GM13977 (cell line): ENCODE measurements at places on chromosomes 12 and 14.

DNA sequence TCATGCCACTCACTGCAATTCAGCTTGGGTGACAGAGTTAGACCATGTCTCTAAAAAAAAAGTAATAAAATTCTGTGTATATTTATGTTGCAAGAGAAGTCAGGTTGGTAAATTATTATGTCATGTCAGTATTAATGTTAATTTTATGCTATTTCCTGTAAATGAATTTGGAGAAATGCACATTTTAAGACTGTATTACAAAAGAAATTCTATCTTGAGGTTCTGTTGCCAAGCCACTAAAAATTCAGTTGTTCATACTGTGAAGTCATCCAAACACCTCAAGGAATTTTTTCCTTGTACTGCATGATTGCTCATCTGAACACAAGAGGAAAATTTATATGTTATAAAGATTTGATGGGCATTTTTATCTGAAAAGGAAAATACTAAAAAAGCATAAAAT lies 23.3 kb upstream of the HMGA2 start:
- no peak for DNase-seq

DNA sequence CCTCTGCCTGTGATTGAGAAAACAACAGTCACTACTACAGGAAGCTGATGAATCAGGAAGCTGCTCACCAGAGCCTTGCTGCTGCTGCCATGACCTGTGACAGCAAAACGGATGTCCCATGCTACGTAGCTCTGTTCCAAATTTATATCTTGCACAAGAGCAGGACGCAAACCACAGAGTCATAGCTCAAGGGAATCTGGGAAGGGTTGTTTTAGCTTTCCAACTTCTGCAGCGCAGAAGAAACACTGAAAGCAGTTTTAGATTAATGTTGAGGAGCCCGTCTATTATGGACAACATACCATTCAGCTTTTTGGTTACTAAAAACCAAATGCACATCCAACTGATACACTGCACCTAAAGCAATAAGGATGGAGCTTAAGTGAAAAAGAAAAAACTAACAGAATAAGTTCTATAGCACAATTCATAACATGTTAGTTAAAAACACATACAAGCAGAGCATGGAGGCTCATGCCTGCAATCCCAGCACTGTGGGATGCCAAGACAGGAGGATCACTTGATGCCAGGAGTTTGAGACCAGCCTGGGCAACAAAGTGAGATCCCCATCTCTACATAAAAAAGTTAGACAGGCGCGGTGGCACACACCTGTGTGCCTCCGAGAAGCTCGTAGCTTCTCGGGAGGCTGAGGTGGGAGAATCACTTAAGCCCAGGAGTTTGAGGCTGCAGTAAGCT lies 1.7 kb upstream of the ANKRD33 start:
- no peak for DNase-seq

DNA sequence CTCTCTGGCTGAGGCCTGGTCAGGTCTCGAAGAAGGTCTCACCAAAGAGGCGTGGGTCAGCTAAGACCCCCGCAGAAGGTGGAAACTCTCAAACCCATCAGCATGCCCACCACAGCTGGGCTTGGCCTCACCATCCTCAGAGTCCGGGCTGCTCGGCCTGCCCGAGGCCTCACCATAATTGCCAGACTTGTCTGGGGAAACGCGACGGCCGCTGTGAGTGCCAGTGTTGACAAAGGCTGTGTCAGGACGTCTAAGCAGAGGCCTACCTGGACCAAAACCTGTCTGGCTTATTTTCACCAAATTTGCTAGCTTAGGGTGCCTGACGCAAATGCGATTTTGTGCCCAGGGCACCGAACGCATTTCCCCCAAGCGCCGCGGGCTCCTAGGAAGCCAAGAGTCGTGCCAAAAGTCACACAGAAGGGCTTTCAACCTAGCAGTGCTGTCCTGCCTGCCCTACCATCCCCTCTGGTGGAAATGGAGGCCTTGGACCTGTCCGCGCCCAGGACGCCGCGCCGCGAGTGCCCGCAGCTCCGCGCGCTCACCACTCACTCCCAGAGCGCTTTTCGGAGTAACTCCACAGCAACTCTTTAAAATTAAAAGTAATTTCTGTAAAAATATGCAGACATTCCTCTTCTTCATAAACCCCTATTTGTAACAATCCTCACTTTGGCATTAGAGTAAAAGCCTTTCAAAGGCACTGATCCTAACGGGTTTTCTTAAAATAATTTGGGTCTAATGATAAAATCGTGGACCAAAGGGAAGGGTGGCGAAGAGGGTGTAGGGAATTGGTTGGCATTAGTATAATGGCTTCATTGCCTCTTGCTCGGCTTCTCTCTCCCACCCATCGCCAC lies 1.2 kb upstream of the ALX1 start:
- DNase-seq = no peak

DNA sequence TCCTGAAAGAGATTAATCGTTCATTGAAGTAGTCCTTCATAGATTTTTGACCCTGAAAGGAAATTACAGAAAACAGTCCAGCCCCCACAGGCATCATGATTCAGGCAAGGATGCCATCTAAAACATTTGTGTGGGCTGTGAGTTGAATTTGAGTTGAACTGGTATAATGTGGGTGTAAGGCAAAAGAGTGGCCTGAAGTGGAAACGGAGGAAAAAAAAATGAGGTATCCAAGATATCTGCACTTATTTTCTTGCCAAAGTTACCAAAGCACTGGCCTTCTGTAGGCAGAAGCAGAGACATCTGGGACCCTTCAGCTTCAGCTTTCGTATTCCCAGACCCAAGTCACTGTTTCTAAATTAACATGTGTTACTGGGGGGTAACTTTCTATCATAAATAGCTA lies 105.1 kb upstream of the DIO2 start:
- no peak for DNase-seq

GRCh38 chr14:91509083-91509877 lies 830 bp downstream of the PPP4R3A start:
- peak; percentile 50 for DNase-seq

DNA sequence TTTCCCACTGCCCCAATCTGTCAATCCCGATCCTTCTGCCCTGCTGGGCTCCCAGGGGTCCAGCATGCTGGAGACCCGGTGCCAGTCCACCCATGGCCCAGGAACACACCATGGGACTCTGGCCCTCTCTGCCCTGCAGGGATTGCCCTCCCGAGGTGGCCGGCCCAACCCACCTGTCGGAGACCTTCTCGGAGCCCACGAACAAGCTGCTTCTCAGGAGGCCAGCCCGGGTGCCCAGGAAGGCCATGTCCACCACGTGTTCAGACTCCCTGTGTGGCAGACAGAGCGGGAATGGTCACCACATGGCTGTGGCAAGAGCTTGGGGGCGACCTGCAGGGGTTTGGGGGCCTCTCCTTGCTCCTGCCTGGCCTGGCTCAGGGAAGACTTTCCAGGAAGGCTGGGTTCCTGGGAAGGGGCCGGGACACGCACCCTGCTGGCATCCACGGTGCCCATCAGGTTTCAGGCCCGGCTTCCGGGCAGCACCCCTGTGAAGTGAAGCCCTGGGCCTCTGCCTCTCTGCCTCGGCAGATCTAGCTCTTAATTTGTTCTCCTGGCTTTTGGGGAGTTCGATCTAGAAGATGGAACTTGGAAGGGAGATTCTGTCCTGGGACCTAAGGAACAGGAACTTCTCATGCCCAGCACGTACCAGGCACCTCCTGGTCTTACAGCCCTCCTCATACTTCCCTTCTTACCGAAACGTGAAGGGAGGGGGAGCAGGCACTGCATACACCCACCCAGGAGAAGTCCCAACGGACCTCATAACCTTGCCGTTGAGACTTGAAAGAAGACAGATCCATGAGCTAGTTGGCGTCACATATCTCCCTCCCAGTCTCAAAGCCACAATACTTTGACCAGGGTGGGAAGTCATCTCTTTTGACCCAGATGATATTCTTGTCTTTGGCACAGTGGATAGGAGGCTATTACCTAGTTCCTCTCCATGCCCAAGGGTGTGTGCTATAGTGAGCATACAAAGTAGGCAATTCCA lies 26.3 kb downstream of the LRTM2 start:
- no peak for DNase-seq

DNA sequence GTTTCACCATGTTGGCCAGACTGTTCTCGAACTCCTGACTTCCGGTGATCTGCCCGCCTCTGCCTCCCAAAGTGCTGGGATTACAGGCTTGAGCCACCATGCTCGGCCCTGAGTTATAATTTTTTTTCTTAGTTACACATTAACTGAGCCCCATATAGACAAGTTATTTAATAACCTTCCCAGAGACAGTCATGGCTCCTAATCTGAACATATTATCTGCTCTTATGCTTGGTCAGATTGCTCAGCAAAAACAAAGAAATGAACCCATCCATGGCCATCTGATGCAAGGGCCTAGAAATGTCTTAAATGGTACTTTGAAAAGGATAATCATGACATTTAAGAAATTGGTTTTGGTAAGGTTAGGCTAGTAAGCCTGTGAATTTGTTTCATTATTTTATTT lies 13.0 kb downstream of the SAMD15 start:
- DNase-seq = no peak

GRCh38 chr12:91918431-91918830 lies 227.2 kb downstream of the BTG1 start:
- no peak for DNase-seq

- no peak for DNase-seq
Observed at GRCh38 chr12:12620730-12621315, 9.1 kb downstream of the CREBL2 start.

DNA sequence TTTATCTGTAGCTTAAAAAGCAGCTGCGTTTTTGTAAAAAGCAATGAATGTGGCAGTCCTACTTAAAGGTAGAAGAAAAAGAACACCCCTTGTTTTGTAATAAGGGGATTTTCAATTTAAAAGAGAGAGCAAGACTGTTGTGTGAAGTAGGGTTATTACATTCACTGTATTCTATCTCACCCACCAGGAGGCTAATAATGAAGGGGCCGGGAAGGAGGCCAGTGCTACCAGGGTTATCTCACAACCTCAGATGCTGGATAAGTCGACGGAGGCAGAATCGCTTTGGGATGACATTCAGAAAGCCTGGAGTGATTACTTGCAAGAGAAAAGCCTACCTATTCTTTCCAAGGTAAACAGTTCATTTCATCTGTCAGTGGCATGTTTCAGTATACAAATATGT lies 97.7 kb downstream of the RMST start:
- no peak for DNase-seq

GRCh38 chr12:120413901-120414695 lies 23.8 kb upstream of the COX6A1 start:
- no peak for DNase-seq

GRCh38 chr14:87461704-87462103 lies 531.3 kb downstream of the GALC start:
- DNase-seq = no peak

GRCh38 chr14:22391908-22392565 lies 197.0 kb downstream of the DAD1 start:
- peak; percentile 66 for DNase-seq

- no peak for DNase-seq
Observed at GRCh38 chr14:103817595-103817994, 29.8 kb downstream of the PPP1R13B start.
